NCI-H1694 treated with DMSO at 0.1 percent for 48 hours (cell line): ENCODE measurements at places on chromosomes 11 and 22.
A peak's percentile ranks its signal among the peaks of the same experiment; 100 is the strongest.

DNA sequence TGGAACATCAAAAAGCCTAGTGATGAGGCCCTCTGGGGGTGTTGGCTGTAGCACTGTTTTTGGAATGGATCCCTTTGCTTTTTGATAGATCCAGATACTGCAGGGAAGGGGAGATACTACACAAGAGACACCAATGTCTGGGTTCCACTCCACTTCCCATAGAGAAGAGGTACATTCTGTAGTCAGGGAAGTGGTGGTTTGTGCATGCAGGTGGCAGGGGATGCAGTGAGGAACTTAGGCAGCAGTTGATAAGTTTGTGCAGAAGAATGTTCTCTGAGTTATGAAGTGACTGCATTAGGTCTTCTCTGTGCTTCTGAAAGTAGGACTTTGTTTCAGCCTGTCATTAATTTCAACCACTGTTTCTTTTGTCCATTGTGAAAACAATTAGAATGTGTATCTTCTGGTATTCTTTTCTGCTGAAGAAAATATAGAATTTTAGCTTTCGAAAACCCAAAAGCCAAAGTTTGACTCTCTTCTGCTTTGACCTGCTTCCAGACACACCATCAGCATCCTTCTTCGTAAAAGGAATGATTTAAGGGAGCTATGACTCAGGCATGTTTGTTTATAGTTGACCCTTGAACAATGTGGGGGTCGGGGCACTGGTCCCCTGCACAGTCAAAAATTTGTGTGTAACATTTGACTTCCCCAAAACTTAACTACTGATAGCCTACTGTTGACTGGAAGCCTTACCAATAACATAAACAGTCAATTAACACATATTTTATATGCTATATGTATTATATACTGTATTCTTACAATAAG is 25.6 kb downstream of the PANX1 start:
- DNase-seq: no peak

DNA sequence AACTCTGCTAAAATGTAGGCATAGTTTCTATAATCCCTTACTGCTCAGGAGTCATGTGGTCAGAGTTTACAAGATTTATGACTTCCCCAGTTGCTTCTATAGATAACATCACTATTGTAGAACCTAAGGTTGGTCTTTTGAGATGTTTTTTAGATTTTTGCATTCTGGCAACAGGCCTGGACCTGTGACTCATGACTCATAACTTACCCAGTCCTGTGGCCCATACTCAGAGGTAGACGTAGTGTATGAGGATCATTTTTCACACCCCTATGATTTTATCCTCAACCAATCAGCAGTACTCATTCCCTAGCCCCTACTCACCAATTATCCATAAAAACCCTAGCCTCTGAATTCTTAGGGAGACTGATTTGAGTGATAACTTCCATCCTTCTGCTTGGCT is 384.4 kb upstream of the DDI1 start:
- no peak for DNase-seq

GRCh38 chr11:110147962-110148709 is 54.9 kb downstream of the ZC3H12C start:
- DNase-seq: no peak

- DNase-seq: no peak
Observed at GRCh38 chr22:45692549-45692948, 20.9 kb downstream of the ATXN10 start.

GRCh38 chr22:33565580-33565995 is 354.7 kb downstream of the LARGE1 start:
- DNase-seq: no peak

GRCh38 chr11:12007769-12008737 is at the start of gene DKK3:
TSS of gene DKK3 (minus strand) at chr11:12008626. CDS start at chr11:12008582, 44 bp downstream.
- no peak for DNase-seq

DNA sequence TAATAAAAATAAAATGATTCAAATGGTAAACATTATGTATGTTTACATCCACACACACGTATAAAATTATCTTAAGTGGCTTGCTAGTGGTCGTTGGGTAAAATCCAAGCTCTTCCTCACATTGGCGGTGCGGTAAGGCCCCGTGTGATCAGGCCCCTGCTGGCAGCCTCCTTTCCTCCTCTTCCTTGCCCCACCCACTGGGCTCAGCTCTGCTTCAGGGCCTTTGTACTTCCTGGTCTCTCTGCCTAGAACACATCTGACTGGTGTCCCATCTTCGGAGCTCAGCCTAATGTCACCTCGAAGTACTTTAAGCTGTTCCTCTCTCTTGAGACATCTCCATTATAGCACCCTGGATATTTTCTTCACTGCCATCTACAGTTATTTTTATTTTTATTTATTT is 52.8 kb downstream of the OSBP2 start:
- DNase-seq: no peak

DNA sequence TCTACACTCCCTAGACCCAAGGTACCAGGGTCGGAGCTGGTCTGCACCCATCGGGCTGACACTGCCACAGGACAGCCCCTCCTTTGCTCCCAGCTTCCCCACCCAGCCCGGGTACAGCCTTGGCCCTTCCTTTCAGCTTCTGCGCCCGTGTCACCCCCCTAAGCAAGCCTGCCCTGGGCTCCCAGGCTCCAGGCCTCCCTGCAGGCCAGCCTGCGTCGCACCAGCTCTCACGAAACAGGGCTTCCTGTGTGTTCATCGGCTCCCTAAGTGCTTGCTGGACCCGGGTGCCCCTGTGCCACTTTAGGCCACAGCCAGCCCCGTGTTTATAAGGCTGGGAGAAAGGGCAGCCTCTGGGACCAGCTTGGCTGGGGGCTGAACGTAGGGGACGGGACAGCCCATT is 21.1 kb downstream of the FLRT1 start:
- DNase-seq: no peak

GRCh38 chr22:47658182-47658581 is 895.7 kb downstream of the TBC1D22A start:
- no peak for DNase-seq

DNA sequence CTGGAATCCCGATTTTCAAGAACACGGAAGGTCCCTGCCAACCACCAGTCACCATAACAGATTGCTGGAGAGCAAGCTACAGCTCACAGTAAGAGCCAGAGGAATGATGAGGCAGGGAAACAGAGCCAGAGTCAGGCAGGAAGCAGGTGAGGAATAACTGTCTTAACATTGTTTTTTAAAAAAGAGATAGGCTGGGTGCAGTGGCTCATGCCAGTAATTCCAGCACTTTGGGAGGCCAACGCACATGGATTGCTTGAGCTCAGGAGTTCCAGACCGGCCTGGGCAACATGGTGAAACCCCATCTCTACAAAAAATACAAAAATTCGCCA is 13.5 kb upstream of the CASTOR1 start:
- DNase-seq: no peak

DNA sequence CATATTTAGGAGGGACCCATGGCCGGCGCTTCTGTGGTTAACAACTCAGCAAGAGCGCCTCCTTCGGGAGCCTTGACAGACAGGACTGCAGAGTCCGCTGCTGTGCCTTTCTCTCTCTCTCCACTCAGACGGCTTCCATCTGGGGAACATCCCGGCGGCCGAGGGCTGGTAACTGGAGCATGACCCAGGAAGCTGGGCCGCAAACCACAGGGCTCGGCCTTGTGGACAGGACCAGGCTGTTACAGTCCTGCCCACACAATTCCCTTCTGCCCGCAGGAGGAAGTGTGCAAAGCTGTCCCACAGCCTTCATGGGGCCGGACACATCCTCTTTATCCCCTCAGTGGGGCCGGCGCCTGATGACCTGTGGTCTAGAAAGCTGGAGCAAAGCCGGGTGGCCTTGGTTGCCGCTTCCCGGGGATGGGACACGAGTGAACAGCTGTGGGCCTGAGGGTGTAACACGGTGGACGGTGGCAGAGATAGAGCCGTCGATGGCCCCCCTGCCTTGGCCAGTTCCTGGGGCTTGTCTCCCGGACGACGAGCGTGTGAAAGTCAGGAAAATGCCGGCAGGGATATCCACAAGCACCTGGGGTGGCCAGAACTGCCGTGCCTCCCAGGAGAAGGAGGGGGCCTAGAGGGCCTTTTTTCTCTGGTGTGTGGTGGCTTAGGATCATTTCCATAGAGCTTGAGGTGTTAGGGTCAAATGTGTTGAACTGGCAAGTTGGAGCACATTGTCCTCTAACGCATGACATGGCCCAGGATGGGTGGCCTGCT is 50.1 kb downstream of the FBLN1 start:
- no peak for DNase-seq

- DNase-seq: no peak
Observed at GRCh38 chr11:124207102-124207792, 24.1 kb downstream of the OR10D3 start.

GRCh38 chr11:77303328-77303727 is 1.8 kb upstream of the GDPD4 start:
- DNase-seq: no peak

DNA sequence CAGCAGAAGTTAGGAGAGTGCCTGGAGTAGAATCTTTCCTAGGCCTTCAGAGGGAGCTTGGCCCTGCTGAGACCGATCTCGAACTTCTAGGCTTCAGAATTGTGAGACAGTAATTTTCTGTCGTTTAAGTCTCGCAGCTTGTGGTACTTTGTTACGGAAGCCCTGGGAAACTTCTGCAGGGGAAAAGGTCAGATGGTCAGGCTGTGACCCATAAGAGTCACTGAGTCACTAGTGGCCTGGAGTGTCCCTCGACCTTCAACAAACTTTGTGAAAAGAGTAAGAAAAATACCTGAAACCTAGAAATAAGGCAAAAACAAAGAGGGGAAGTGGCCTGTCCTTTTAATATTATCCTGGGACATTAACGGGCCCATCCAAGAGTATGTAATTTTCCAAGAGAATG is 34.6 kb downstream of the CSNK2A3 start:
- DNase-seq: no peak

- no peak for DNase-seq
Observed at GRCh38 chr22:22929381-22930221, 42.0 kb downstream of the IGLL5 start.

- DNase-seq: no peak
Observed at GRCh38 chr11:35182317-35182939, 43.5 kb downstream of the CD44 start.

DNA sequence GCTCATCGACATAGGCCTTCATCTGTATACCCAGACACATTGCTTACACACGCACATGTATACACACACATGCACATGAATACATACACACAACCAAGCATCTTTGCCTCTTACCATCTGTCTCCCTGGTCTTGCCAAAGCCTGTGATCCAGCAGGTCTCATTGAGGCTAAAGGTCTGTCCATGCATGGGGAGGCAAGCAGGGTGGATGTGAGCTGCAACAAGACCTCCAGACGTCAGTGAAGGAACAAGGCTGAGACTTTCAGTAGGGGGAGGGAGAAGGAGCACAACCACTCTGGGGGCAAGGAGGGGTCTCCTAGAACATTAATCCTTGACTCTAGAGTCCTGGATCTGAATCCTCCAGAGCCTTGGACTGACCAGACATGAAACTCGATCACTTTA is 23.7 kb downstream of the TMPRSS13 start:
- DNase-seq: no peak

DNA sequence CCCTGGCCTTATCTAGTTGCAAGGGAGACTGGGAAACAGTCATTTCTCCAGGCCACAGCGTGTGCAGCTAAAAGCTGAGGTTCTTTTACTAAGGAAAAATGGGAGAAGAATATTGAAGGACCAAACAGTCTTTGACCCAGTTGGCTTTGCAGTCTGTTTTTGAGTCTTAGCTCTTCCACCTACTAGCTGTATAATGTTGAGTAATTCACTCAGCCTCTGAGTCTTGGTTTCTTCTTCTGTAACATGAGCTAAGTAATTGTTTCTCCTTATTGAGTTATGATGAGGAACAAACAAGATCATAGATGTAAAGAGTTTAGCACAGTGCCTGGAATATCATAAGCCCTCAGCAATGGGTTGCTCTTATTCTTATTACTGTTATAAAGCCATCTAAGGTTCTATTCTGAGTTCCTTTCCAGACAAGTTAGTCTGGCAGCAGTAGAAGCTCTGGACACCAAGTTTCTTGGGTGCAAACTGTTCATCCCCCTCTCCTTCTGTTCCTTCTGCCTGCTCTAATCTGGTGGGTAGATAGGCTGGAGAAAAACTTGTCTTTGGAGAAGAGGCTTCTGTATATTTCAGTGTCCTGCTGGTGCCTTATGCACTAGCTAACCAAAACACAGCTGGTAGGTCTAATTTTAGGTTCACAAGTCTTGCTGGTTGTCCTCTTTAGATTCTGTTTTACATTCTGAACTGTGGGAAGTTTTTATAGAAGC is 13.5 kb downstream of the TRIM44 start:
- DNase-seq: no peak

DNA sequence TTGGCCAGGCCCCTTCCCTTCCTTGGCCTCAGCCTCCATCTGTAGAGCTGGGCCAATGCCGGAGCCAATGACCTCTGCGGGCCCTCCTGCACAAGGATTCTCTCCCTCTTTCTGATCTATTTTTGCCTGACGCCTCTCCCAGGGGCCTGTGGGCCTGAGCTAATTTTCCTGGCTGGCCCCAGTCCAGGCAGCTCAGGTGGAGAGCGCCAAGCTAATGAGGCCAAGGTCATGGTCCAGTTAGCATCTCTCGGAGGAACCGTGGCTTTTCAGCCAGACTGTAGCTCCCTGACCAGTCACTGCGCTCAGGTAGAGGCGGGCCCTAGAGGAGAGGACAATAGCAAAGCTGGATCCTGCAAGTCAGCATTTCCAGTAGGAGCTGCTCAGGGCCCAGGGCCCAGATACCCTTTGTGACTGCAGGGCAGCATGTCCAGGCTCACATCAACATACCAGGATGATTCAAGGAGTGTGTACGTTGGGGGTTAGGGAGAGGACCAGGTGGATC is 43.5 kb downstream of the APOL3 start:
- no peak for DNase-seq

GRCh38 chr11:119624629-119625028 is 104.4 kb downstream of the NECTIN1 start:
- no peak for DNase-seq

- peak; percentile 25 for DNase-seq
Observed at GRCh38 chr22:38935023-38935422, 22.4 kb upstream of the APOBEC3A start.

DNA sequence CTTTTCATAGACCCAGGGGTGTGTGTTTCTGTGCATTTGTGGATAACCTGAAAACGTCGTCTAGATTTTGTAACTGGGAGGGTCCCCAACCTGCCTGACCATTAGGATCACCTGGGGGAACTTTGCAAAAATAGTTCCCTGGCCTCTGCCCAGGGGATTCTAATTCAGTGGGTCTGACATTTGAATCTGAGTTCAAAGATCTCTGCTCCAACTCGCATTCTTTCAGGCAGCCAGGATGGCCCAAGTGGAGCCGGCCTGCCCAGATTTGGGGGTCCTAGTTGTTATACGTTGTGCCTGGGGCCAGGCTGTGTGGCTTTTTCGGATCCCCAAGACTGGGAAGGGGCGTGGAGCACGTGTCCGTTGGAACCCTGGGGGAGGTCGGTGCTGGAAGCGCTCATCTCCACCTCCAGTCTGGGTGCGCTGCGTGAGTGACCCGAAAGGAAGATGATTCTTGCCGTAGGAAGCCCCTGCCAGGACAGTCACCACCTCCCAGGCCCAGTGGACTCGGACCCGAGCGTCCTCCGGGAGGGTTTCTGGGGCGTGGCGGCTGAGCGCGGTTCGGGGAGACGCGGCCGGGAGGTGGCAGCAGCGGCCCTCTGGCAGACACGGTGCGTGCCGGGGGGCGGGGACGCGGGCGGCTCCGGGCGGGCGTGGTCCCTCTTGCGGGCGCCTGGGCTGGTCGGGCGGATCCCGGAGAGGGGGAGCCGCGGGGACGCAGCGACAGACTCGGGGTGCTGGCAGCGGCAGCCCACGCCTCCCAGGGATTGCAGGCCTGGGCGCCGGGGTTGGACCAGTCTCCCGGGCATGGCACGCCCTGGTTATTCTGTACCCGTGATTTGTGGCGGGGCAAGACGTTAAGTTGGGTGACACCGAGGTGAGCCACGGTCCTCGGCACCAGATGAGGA is 29.2 kb upstream of the PLET1 start:
- DNase-seq: no peak
